ENCODE measurements at places on chromosomes 13 and 19.

DNA sequence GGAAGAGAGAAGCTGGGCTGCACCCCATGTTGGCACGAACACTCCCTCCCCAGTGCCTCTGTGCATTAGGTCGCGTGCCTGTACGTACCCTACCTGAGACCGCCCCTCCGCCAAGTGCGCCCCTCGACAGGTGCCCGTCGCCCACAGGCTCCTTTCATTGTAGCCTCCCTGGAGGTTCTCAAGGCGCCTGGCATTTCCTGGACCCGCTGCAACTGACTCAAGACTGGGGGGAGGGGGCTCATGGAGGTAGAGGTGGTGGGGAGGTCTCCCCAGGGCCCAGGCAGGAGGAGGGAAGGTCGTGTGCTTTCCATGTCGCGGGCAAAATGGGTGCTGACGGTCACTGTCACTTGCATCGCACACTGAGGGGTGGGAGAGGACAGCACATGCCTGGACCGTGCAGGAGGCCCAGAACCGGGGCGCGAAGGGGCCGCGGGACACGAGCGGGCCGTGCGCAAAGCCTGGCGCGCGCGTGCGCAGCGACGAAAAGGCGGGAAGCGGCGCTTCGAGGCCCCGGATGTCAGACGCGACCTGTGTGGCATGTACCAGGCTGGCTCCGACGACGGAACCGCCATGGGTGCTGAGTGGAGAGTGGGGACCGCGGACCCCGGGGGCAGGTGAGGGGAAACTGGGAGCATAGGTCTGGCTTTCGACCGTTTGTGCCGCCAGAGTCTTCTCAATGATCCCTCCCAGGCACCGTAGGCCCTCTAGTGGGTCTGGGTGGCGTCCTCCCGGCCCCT is 16.5 kb downstream of the NFIX start:
- no peak for DNase-seq

GRCh38 chr19:46824890-46825730 is 25.5 kb downstream of the AP2S1 start:
- no peak for DNase-seq

DNA sequence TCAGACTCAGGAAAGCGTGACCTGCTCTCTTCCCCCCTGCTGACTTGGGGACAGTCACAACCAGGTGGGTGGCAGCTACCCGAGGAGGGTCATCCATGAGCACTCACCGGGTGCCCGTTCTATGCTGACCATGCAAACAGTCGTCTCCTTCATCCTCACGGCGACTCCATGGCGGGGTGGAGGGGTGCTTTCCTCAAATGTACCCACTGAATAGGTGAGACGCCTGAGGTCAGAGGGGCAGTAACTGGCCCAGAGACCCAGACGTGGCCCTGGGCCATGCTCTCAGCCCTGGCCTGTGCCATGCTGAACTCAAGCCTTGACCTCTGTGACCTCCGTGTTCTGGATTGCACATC is 59.2 kb upstream of the TPM4 start:
- DNase-seq, result no peak

GRCh38 chr19:47479701-47480503 is 4.1 kb downstream of the KPTN start:
- no peak for DNase-seq

- DNase-seq, result no peak
Measured at GRCh38 chr13:42561752-42562467, 12.0 kb upstream of the TNFSF11 start.

GRCh38 chr13:68851026-68851425 is 1256.6 kb upstream of the ATXN8OS start:
- DNase-seq, result no peak

- no peak for DNase-seq
Measured at GRCh38 chr19:34171539-34171876, 796 bp upstream of the LSM14A start.

- no peak for DNase-seq
Measured at GRCh38 chr13:111394211-111394922, 73.9 kb downstream of the TEX29 start.

DNA sequence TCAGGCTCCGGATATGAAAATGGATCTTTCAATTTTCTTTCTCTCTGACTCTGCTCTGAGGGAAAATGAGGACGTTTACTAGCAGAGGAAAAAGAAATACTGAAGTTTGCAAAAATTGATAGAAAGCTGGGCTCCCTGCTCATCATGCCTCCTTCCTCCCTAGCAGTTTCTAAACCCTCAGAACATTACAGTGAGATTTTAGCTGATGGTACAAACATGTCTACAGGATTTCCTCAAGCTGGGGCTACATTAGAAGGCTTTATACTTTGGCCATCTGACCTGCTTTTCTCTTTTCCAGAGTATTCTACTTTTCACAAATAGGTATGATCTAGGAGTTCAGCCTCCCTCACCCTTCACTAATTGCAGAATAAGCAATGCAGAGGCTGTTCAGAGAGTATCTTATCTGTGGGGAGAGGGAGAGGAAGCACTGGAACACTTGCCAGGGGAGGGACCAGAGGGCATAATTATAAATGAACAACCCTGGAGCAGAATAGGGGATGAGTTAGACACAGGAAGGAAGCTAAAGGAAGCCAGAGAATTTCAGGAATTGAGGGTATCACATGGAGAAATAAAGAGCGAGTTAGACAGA is 30.0 kb downstream of the CEACAM1 start:
- no peak for DNase-seq

DNA sequence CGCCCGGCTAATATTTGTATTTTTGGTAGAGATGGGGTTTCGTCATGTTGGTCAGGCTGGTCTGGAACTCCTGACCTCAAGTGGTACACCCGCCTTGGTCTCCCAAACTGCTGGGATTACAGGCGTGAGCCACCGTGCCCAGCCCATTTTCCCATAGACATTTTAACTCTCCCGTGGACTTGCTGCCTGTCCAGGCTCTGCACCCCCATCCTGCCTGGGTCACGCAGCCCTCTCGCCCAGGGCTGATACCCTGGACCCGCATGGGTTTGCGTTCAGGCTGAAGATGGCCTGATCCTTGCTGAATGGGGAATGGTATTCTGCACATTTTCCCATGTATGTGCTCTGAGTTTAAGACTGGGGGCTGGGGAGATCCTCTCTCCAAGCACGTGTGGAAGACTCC is 46.0 kb upstream of the RANBP3 start:
- DNase-seq, result no peak

DNA sequence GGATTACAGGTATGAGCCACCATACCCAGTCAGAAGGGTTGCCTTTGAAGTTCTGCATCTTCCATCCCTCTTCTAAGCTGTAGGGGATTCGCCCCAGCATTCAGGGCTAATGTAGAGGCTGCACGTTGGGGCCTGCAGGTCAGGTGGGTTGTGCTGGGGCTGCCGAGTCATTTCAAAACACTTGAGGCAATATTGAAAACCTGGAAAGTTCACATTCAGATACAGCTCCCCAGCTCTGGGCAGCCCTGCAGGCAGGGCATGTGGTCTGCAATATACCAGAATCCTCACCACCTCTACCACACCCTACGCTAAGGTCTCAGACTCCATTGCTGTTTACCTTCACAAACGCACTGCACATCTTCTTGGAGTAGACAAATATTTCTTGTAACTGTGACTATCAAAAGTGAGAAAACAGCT is 24.6 kb downstream of the CCNE1 start:
- DNase-seq, result no peak

DNA sequence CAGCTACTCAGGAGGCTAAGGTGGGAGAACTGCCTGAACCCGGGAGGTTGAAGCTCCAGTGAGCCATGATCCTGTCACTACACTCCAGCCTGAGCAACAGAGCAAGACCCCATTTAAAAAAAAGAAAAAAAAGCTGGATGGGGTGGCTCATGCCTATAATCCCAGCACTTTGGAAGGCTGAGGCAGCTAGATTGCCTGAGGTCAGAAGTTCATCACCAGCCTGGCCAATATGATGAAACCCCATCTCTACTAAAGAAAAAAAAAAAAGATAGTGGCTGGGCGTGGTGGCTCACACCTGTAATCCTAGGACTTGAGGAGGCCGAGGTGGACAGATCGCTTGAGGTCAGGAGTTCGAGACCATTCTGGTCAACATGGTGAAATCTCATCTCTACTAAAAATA is 15.0 kb downstream of the LTBP4 start:
- no peak for DNase-seq

DNA sequence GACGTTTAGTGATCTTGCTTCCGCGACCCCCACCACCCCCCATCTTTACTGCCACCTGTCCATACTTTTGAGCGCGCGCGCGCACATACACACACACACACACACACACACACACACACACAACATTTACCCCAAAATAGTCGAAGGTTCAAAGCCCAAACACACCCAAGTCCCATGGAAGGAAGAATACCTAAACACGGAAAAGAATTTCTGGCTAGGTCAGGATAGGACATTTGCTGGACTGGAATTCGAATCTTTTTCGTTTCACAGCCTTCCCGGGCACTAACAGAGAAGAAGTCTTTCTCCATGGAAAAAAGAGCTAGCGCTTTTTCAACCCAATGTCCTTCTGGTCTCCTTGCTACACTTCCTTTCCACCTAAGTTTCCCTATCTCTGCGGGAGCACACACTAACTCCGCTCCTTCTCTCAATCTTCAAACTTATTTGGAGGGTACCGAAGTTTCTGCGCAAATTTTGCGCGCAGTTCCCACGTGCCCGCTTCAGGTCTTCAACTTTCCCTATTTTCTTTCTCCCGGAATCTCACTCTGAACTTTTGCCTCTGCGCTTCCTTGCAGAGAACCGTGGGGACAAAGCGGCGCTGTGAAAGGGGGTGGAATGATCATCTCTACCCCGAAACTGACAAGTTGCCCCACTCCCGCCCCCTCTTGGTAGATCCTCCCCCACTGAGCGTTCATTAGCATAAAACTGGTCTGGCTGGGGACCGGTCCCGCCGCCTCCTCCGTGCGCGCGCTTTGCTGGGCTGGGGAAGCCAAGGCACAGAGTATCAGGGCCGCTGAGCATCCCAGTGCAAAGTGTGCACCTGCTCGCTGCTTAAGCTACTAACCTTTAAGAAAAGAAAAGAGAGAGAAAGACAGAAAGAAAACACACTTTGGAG is 2.7 kb downstream of the DACH1 start:
- DNase-seq, result no peak

DNA sequence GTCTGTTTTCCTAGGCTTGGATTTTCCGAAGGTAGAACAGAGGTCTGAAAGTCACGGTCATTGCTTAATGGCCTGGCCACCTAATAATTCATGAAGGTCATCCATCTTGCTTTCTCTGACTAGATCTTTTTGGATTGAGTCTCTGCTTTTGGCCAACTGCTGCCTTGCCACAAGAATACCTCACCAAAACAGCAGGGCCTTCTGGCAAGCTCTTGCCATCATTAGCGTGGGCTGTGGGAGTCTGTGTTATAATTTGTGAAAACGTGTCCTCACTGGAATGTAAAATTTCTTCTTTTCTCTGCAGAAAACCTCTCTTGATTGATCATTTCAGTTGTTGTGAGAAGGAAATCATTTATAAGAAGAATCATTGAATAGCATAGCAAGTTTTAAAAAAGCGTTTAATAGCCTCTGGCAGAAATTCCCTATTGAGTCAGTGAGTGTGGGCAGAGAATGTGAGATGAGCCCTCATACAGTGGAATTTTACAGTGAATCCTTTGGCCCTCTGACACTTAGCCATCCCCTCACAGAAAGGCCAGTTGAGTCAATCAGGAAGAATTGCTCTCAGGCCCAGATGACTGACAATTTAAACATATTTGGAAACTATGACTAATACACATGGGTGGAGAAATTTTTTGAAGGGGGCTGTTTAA is 43.2 kb upstream of the ERICH6B start:
- no peak for DNase-seq

DNA sequence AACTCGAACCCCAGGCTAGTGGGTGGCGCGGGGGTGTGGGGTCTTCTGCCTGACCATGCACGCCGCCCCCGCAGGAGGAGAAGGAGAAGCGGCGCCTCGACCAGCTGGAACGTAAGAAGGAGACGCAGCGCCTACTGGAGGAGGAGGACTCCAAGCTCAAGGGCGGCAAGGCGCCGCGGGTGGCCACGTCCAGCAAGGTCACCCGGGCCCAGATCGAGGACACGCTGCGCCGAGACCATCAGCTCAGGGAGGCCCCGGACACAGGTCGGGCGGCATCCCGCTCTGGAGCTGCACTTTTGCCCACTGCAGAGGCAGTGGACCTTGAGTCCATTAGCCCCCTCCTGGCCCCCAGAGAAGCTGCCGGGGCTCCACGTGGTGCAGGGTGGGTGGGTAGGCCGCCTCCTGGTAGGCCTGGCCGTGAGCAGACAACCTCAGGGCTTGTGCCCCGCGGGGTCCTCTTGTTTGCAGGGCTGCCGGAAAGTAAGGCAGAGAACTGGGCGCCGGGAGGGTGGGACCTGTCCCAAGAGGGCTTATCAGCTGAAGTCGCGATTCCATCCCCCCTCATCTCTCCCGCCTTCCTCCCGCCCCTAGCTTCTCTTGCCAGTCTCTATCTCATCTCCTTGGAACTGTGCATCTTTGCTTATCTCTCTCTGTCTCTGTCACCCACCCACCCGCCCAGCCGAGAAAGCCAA is 9.9 kb downstream of the CCDC124 start:
- DNase-seq, result no peak

DNA sequence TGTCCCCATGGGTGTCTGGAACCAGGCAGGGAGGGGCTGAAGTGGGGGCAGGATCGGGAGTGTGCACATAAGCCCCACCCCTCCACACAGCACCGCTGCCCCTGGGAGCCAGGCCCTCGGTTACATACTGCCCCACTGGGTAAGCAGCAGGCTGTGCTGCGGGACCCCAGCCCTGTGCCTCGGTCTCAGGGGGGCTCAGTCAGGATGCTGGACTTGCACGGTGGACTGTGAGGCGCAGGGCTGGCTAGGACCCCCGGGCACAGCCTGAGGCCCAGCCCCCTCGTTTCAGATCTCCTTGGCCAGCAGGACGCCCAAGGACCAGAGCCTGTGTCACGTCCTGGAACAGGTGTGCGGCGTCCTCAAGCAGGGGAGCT is 16.3 kb downstream of the MPND start:
- no peak for DNase-seq

- no peak for DNase-seq
Measured at GRCh38 chr13:30705680-30706079, 29.7 kb upstream of the ALOX5AP start.

GRCh38 chr13:91482427-91482826 is 84.0 kb downstream of the GPC5 start:
- no peak for DNase-seq

- DNase-seq, result no peak
Measured at GRCh38 chr13:98677398-98677797, 75.1 kb downstream of the SLC15A1 start.

GRCh38 chr13:64756621-64757020 is 2473.5 kb downstream of the PCDH9 start:
- DNase-seq, result no peak

- no peak for DNase-seq
Measured at GRCh38 chr19:12701596-12702282, 5.3 kb upstream of the FBXW9 start.

GRCh38 chr19:19820774-19821320 is 703 bp downstream of the ZNF506 start:
- DNase-seq, result no peak

DNA sequence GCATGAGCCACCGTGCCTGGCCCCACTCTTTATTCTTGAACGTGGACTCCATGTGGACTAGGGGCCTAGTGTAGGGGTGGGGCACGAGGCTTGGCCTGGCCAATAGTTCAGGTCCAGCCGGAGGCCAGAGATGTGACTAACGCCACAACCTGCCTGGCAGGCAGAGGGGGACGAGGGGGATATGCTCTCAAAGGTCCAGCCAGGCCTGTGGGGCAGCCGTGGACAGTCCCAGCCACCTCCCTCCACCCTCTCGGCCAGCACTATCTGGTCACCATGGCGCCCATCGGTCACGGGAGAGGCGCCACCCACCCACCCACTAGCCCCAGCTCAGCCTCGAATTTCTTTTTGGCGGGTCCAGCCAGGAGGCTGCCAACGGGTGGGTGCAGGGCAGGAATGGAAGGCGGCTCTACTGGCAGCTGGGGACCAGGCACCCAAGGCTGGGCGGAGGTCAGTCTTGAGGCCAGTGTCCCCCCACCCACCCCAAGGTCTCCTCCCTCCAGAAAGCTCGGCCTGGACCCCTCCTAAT is 2.2 kb upstream of the CERS1 start:
- DNase-seq, result no peak
